ENCODE measurements at places on chromosomes 16 and 17.

GRCh38 chr16:56688762-56689161, 6.5 kb downstream of the MT1X start:
- no peak for DNase-seq

DNA sequence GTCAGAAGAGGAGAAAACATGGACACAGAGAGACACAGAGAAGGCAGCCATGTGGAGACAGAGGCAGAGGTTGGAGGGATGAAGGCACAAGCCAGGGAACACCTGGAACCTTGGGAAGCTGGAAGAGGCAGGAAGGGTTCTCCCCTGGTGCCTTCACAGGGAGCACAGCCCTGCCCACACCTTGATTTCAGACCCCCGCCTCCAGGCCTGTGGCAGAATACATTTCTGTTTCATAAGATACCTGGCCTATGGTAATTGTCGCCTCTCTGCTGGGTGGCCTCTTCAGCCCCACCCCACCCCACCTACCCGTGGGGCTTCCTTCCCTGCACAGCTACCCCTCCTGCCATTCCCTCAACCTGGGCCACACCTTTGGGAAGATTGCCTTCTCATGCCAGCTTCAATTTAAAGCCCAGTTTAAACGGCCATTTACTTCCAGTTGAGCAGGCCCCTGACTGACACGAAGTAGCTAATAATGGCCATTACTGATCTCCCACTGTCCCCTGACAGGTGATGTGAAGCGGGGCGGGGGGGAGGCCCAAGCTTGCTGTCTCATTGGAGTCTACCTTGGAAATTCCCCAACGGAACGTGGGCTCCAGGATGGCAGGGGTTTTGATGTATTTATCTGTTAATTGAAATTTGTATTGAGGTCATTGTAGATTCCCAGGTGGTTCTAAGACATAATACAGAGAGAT, 291.7 kb upstream of the FOXF1 start:
- DNase-seq, result no peak

DNA sequence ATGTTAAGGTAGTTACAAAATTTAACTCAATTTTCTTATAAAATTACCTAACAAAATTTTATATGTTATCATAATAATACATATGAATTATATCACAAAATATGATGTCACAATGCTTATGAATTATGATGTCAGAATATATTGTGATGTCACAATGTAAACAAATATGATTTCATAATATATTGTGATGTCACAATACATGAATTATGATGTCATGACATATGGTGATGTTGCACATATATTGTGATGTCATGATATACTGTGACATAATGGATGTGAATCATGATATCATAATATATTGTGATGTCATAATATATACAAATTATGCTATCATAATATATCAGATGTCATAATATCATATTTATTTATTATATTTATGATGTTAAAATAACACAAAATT, 1879.9 kb downstream of the TP53TG3F start:
- DNase-seq, result no peak

DNA sequence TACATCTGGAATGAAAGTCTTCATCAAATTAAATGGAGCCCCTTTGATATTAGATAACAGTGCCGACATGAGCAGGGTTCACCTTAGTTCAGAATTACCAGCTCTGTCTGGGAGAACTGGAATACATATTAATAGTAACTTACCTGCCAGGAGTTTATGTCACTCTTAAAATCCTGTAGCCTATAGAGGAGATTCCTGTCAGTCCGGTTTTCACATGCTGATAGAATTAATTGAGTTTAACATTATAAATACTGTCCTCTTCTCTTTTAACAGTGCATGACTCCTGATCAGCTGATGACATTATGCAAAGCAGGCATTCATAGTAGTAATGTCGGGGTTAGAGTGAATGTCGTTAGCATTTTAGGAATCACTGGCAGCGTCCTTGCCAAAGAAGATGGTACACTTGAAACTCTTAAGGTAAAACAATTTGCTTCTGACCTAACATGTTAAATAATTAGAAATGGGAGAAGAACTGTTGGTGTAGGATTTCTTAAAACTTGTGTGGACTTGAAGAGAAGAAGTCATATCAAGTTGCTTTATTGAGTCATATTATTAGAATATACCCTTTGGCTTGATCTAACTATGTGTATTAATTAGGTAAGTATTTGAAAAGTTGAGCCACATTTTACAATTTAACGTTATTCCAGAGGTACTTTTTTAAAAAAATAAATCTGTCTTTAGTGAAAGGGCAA, 34.3 kb downstream of the HEATR3 start:
- no peak for DNase-seq

- DNase-seq, result no peak
Observed at GRCh38 chr16:50986453-50986852, 164.6 kb downstream of the SALL1 start.

- DNase-seq, result no peak
Observed at GRCh38 chr16:73210686-73211085, 162.8 kb upstream of the ZFHX3 start.

DNA sequence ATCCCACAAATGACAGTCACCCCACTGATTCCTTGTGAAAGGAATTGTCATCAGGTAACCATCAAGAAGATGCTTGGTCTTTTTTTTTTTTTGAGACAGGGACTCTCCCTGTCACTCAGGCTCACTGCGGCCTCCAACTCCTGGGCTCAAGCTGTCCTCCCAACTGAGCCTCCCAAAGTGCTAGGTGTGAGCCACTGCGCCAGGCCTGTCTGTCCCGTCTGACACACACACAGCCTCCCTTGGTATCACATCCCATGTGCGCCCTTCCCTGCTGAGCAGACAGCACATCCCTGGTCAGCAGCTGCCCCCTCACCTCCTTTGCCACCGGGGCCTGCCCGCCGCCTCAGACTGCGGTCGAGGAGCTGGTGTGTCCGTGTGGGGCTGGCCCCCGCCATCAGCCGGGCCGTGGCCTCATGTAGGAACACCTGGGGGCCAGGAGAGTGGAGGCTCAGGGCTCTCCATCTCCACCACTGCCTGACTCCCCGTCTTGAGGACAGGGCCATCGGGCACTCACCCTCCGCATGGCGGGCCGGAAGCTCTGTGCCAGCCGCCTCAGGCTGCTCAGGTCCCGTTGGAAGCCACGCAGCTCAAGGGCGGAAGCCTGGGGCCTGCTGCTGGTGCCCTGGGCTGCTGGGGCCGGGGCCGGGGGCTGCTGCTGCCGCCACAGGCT, 23.6 kb downstream of the SREBF1 start:
- DNase-seq, result no peak

DNA sequence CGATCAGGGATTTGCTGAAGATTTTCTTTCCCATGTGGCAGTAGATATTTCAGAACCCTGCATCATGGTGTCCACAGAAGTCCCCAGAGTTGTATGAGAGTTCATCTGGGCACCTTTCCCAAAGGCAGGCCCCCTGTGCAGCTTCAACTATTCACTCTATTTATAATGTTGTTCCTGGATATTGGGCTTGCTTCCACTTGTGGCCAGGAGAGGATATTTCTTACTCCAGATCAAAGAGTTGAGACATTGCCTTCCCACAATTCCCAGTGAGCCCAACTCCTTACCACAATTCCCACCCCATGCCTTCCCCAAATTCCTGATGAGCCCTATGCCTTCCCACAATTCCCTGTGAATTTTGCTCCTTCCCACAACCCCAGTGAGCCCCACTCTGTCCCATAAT, 206.9 kb downstream of the WWOX start:
- no peak for DNase-seq

DNA sequence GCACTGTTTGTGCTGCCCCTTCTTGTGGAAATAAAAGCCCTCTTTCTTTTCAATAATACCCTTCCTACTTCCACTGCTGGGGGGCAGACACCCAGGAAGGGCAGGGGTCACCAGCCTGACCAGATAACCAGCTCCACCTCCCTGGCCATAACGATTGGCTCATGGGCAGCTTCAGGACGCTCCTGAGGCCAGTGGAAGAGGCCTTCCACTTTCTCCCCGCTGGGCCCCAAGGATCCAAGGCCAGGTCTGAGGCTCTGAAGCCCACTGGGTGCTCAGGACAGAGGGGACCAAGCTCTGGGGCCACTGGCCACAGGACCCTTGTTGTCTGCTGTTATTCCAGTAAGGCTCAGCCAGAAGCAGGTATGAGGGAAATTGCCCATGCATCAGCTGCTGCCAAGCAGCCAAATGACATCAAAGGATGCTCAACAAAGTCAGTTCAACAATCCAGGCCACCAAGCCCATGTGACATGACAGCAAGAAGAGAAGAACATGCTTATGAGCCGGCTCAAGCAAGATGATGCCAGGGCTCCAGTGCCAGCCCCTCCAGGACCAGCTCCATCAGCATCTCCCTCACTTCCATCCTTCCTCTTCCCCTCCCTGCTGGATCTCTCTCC, 238.8 kb downstream of the ZNF423 start:
- DNase-seq, result no peak

- no peak for DNase-seq
Observed at GRCh38 chr17:4583206-4583605, 1.1 kb upstream of the SMTNL2 start.

DNA sequence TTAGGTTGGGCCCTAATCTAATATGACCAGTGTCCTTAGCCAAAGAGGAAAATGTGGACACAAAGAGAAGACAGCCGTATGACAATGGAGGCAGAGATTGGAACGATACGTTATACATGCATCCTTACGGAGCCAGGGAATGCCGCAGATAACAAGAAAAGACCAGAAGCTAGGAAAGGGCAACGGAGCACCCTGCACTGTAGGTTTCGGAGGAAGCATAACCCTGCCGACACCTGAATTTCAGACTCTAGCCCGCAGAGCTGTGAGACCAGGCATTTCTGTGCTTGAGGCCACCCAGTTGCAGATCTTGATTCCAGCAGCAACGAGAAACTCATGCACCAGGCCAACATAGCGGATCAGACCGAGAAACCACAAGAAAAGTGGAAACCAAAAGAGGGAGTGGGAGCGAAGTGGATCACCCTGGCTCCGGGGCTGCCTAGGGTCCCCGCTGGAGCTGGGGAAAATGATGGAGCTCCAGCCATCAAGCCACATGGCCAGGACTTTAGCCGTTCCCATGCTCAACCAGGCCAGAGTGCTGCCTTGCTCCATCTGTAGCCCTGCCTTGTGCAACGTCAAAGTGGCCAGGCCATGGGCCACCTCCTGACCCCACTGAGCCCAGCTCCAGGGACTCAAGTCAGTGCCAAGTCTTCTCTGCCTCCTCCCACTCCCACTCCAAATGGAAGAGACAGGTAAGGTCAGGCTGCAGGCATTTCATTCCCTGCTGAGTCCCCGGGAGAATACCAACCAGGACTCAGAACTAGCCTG, 51.7 kb upstream of the RPL38 start:
- DNase-seq, result no peak
